ENCODE measurements at places on chromosomes 5 and 9.

GRCh38 chr9:116061546-116062205 lies 91.9 kb upstream of the PAPPA start:
- DNase-seq, result no peak

GRCh38 chr5:37715361-37715760 lies 124.5 kb downstream of the GDNF start:
- no peak for DNase-seq

- no peak for DNase-seq
These were observed 35.0 kb downstream of the AGXT2 start for GRCh38 chr5:35012796-35013195.

GRCh38 chr5:72206160-72206559 lies 98.9 kb downstream of the MAP1B start:
- no peak for DNase-seq

- DNase-seq, result peak; percentile 9
These were observed 2.0 kb downstream of the GLIS3 start for GRCh38 chr9:4297786-4298254.

DNA sequence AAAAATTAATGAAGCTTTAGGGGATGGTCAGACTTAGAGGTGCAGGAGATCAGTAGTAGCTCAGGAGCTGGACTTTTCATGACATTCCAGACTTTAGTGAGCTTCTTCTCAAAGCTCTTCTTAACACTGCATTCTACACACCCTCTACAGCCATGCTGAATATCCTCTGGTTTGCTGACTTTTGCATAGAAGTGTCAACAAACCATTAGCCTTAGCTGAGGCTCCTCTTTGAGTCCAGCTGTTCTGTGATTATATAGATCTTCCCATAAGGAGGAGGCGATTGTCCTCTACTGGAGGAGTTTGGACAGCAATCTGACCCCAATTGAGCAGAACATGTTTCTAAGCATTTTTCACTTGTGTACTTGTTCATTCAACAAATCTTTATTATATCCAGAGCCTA lies 75.0 kb upstream of the RUSC2 start:
- no peak for DNase-seq

- DNase-seq, result no peak
These were observed 151.8 kb downstream of the SMC2 start for GRCh38 chr9:104245925-104246324.

DNA sequence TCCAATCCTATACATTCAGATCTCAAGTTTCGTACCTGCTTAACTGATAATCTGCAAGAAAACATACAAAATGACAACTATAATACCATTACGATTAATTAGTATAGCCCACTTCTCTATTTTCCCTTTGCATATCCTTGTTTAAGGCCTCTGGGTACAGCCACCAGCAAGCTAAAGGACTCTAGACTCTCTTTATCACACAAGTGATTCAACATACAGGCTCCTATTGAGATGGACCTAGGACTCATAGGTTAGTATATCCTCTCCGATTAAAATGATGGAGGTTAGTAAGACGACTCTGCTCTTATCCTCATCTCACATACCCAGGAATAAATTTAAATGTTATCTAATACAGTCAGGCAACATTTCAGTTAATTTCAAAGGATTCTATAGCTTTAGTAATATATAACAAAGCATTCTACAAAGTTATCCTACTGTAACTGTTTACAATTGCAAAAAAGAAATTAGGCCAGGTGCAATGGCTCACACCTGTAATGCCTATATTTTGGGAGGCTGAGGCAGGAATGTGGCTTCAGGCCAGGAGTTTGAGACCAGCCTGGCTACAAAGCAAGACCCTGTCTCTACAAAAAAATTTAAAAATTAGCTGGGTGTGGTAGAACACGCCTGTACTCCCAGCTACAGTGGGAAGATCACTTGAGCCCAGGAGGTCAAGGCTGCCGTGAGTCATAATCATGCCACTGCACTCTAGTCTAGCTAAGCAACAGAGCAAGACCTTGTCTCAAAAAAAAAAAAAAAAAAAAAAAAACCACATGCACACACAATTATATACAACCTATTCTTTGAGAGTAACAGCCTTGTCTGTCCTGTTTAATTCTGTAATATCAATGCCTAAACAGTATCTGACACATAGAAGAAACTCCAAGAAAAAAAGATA lies 15.4 kb downstream of the HAUS6 start:
- DNase-seq, result no peak

DNA sequence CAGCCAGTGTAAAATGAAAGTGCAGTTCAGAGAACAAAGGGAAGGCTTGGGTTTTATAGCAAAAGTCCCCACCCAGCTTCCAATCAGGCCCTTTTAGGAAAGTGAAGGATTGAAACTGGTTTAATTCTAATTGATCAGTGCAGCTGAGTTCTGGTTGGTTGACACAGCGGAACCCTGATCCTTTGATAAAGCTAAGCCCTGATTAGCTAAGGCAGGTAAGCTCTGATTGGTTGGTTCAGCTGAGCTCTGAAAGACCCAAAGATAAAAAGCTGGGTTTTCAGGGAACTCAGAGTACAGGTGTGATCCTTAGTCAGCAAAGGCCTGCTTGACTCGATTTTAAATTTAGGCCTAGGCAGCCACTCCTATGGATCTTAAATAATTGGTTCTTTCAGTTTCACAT lies 70.8 kb upstream of the PRRC1 start:
- DNase-seq, result no peak

- no peak for DNase-seq
These were observed 8.8 kb downstream of the CDO1 start for GRCh38 chr5:115807654-115808052.

DNA sequence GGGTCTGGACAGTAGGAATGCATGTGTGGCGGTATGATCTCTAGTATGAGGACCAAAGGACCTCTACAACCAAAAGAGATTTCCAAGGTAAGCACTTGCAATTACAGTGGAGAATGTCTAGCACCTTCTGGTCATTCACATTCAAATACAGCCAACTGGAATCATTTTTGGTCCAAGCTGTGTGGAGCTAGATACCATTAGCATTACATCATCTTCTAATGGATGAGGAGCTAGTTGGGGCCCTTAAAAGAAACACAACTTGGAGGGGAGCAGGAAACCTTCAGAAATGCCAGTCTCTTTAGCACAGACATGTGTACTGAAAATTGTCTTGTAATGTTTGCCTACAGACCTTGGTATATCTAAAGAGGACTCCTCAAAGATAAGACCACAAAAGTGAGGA lies 244.7 kb downstream of the BNC2 start:
- no peak for DNase-seq

- no peak for DNase-seq
These were observed 246.2 kb upstream of the DAB2 start for GRCh38 chr5:39670955-39671354.

DNA sequence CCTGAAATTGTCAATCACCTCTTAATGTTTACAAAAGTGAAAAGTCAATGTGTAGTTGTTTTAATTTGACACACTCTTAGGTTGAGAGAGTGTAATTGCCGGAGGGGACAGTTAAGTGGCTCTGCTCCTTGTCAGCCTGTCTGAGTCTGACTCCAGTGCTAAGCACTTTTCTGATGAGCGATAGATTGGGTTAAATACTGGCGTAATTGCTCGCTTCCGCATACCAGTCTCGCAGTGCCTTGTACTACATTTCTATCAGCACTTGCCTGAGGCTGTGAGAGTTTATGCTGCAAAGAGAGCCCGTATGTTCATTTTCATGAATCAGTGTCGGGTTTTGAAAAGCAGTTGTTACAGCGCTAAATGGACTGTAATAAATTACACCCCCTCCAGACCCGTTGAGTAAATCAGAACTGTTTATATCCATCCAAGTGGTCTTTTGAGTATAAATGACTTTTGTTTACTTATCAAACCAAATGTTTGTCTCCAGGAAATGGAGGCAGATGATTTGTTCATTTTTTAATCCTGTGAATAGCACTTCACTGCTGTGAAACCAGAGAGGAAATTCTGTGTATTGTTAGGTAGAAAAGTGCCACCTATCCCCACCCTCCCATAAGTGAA lies 41.0 kb upstream of the DMRT3 start:
- no peak for DNase-seq

DNA sequence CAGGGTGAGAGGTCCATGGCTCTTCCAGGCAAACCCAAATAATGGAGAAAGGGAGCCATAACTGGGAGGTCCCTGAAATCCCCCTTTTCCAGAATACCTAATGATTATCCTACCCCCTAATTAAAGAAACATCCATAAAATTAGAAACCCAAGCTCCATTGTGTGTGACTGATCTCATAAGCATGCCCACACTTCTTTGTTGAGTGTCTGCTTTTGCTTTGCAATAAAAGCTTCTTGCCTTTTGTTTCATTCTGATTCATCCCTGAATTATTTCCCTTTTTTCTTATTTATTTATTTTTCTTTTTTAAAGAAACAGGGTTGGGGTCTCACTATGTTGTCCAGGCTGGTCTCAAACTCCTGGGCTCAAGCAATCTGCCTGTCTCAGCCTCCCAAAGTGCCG lies 33.1 kb downstream of the BTF3 start:
- DNase-seq, result no peak

GRCh38 chr5:45521067-45521466 lies 175.1 kb downstream of the HCN1 start:
- DNase-seq, result no peak

GRCh38 chr9:108607607-108608006 lies 248.2 kb downstream of the ACTL7B start:
- DNase-seq, result no peak

- DNase-seq, result no peak
These were observed at the start of gene ARL10 for GRCh38 chr5:176365351-176366231. TSS of gene ARL10 (plus strand) at chr5:176365487. CDS start at chr5:176365564, 77 bp downstream.

DNA sequence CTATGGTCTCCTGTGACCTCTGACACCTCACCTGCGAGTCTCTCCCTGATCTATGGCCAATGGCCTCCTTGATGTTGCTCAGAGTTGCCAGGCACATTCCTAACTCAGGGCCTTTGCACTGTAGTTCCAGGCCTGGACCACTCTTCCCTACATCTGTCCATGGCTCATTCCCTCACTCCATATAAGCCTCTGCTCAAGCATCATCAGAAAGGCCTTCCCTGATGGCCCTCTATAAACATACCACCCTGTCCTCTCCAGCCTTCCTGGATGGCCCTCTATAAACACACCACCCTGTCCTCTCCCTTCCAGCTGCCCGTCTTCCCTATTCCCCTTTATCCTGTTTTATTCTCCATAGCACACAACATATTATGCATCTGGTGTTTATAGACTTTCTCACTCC lies 102.8 kb downstream of the GTF3C4 start:
- DNase-seq, result no peak

GRCh38 chr9:79264041-79264440 lies 307.7 kb upstream of the TLE4 start:
- no peak for DNase-seq

GRCh38 chr5:3639175-3639574 lies 43.5 kb downstream of the IRX1 start:
- no peak for DNase-seq

DNA sequence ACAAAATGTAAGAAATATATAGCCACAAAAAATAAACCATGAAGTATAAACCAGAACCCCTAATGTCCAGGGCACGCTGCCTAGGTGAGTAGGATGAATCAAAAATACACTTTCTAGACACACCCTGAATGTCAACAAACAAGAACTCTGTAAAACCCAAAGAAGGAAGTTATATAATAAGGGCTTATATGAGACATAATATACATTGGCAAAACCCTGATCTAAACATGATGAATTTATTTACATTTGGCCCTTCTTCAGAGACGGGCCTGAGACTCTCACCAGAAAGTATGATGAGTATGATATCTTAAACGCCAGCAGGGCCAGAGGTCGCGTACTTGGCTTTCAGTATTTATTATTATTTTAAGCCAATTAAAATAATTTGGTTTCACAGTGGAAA lies 125.1 kb upstream of the FST start:
- no peak for DNase-seq

DNA sequence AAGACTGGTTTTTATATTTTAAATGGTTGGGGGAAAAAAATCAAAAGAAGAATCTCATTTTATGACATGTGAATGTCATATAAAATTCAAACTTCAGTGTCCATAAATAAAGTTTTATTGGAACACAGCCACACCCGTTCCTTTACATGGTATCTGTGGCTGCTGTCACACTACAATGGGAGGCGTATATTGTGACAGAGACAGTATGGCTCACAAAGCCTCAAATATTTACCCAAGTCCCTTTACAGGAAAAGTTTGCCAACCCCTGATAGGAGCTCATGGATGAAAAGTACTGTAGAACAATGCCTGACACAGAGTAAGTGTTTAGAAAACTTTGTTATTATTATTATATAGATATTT lies 5.2 kb upstream of the DUSP1 start:
- DNase-seq, result no peak

- DNase-seq, result no peak
These were observed 65.7 kb upstream of the TNFAIP8 start for GRCh38 chr5:119290161-119290569.

- DNase-seq, result no peak
These were observed 20.0 kb upstream of the ZCCHC7 start for GRCh38 chr9:37100327-37100726.

DNA sequence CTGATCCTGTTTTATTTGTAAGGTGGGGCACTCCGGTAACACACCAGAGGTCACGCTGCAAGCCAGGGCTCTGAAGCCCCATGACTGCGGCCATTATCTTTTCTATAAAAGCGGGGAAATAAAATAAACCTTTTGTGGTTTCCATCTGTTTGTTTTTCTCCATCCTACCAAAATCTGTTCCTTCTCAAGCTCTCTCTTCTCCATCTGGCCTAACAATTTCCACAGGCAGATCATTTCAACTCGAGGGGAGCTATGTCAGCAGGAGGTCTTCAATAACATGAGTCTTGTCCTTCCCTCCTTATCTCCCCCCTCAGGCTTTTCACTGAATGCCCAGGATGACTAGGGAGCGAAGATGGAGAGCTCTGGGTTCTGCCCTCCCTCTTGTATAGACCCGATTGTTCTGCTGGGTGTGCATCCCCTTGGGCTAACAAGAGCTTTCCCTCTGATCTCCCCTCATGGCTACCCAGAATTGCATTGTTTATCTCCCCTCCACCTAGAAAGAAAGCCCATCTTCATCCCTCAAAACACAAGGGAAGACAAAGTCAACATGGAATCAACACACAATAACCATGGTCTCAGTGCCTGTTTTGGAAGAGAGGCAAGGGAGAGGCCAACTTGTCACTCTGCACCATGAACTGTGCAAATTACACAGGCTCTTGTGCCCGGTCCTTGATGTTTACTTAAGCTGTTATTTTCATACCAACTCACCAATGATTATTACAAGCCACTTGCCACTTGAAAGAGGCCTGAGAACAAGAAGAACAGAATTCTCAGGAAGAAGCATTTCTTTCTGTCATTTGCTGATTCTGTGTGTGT lies 187.8 kb downstream of the FANCC start:
- DNase-seq, result no peak

DNA sequence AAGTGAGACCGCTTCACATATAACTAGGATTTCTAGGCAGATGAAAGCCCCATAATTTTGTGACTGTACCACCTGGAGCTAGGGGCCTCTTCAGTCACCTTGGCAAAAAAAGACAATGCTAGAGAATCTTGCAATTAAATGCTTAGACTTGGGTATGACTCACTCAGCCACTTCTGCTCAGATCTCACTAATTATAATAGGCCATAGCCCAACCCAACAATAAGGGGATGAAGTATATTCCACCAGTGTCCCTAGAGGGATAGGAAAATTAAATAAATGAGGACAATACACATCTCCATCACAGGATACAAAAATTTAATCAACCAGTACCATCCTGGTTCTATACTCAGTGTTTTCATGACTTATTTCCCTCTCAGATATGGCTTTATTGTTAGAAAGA lies 1079.9 kb upstream of the C9orf72 start:
- DNase-seq, result no peak

GRCh38 chr5:96245140-96246091 lies 187.6 kb downstream of the PCSK1 start:
- DNase-seq, result no peak
